ENCODE measurements at places on chromosomes 4 and X. TPM values are rescaled to one million over a fixed set of nuclear protein-coding genes. Genes with fewer than 3 reads are reported as not detected.
A peak's percentile ranks its signal among the peaks of the same experiment; 100 is the strongest.

GRCh38 chr4:146132445-146132844 is 43.1 kb upstream of the LSM6 start:
- H3K4me3 ChIP-seq = no peak overlapping the region
- H3K27me3 ChIP-seq = no peaks in the 10 kb centered on the region
- H3K27ac ChIP-seq = no peak overlapping the region
- H3K4me1 ChIP-seq = no peaks in the 10 kb centered on the region

NXF2 gene
- total RNA-seq = 18.0 TPM

DNA sequence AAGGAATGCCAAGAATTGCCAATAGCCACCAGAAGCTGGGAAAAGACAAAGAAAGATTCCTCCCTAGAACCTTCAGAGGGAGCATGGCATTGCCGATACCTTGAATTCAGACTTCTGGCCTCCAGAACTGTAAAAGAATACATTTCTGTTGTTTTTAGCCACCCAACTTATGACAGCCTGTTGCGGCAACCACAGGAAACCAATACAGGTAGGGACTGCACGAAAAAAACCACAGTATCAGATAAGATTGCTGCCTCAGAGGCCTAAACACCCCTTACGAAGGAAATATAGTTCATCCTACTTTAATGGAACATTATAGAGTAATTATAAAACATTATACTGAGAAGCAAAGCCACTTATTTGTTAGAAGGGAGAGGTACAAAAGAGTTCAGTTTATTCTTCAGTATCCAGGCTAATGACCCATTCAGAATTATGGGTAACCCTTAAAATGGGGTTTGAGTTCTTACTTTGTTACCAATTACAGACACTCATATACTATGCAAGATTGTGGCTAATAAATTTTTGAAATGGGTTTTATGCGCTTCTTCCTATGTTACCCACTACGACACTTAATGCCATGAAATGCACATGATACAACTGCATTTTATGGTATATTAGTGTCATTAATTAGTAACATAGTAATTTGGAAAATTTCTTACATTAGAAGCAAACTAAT is 37.4 kb upstream of the SMIM10L2A start:
- DNase-seq = no peak
- no peak overlapping the region for H3K4me3 ChIP-seq
- H3K27ac ChIP-seq = no peak overlapping the region
- no peaks in the 10 kb centered on the region for H3K27me3 ChIP-seq

XG gene
- 0.63 TPM for total RNA-seq

TLR6 gene
- 0.47 TPM for total RNA-seq

TLR10 gene
- 0.06 TPM for total RNA-seq

- no peak for DNase-seq
- no peak overlapping the region for H3K27ac ChIP-seq
- peaks cover 22% of the 10 kb centered on the region for H3K4me1 ChIP-seq
- no peak overlapping the region for H3K4me3 ChIP-seq
- no peaks in the 10 kb centered on the region for H3K36me3 ChIP-seq
- H3K27me3 ChIP-seq = no peaks in the 10 kb centered on the region
Observed at GRCh38 chr4:54101190-54102041, 1.5 kb downstream of the GSX2 start.

ARMCX1 gene
- 12.6 TPM for total RNA-seq

DGKK gene
- total RNA-seq = 0.39 TPM

FRG2 gene
- total RNA-seq = 0.24 TPM

GRCh38 chr4:147057611-147058190 is 112.0 kb upstream of the TTC29 start:
- H3K27me3 ChIP-seq = no peaks in the 10 kb centered on the region
- H3K36me3 ChIP-seq = no peaks in the 10 kb centered on the region
- no peak for DNase-seq
- peak overlapping the region; percentile 62 for H3K27ac ChIP-seq
- peaks cover 5% of the 10 kb centered on the region for H3K4me1 ChIP-seq

DNA sequence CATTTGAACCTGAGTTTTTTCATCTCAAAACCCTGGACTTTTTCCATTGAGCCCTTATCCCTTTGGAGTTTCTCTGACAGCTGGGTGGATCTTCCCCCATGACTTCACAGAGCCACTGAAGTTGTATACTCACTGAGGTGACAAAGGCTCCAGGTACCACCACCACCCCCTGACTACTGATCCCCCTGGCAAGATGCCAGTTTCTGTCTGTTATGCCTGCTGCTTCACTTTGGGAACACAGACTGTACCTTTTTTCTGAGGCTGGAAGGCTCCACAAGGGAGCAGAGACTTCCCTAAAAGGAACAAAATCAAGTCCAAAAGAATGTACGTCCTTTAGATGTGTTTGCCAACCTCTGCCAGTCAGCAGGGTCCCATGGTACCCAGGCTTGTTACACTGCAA is 160.3 kb upstream of the JADE1 start:
- H3K4me3 ChIP-seq = no peak overlapping the region

CLNK gene
- total RNA-seq = not detected

DNA sequence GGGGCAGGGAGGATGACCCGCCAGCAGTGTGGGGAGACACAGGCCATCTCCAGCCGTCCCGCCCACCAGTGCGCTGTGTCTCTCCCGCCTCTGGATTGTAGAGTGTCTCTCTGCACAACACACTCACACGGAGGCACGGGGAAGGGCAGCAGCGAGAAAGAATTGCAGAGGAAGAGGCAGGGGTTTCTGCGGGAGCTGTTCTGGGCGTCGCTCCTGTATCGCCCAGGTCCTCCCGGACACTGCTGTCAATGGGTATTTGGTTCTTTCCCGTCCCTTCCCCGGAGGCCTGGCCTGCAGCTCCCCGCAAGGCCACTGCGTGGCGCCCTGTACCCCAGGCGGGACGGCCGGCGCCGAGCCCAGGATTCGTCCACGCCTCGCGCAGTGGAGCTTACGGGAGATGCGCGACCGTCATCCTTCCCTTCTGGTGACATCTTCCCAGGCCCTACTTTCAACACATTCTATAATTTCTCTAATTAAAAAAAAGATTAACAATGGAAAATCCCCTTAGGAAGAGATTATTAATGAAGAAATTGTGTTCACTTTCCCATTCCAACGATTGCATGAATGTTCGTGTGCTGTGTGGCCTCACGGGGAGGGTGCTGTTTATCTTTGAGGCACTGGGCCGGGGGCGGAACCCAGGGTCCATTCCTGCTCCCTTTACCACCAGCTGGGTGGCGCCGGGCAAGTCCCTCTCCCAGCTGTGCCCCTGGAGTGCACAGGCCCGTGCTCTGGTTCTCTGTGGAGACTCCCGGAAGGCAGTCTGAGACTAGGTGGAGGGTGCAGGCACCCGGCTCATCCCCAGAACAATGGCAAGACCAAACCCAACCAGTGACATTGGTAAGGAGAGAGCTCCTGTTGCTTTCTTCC is 95.7 kb downstream of the CPZ start:
- no peaks in the 10 kb centered on the region for H3K4me1 ChIP-seq
- H3K27ac ChIP-seq = no peak overlapping the region
- H3K4me3 ChIP-seq = peak overlapping the region; percentile 11

DNA sequence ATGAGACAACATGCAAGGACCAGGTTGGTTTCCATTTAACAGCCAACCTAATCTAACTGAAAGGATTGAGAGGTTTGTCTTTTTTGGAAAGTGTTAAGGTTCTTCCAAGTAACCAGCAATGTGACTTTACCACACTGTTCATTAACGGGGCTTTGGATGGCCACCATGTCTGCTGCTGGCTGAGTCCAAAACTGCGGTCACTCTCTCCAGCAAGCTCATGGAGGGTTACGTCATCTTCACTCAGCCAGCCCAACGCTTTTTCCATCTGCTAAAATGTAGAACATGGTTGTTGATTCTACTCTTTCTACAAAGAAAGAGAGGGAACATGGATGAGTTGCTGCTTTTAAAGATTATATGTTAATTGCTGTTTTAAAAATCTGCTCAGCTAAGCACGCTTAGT is 11.0 kb downstream of the PKD2 start:
- H3K27me3 ChIP-seq = no peaks in the 10 kb centered on the region
- no peak for DNase-seq
- H3K4me1 ChIP-seq = peaks cover 4% of the 10 kb centered on the region
- no peak overlapping the region for H3K27ac ChIP-seq

- no peaks in the 10 kb centered on the region for H3K36me3 ChIP-seq
- peak overlapping the region; percentile 92 for H3K27ac ChIP-seq
- no peaks in the 10 kb centered on the region for H3K4me1 ChIP-seq
- no peaks in the 10 kb centered on the region for H3K27me3 ChIP-seq
- DNase-seq = peak; percentile 65
Observed at GRCh38 chrX:101417981-101418841, 10.2 kb downstream of the HNRNPH2 start.

DNA sequence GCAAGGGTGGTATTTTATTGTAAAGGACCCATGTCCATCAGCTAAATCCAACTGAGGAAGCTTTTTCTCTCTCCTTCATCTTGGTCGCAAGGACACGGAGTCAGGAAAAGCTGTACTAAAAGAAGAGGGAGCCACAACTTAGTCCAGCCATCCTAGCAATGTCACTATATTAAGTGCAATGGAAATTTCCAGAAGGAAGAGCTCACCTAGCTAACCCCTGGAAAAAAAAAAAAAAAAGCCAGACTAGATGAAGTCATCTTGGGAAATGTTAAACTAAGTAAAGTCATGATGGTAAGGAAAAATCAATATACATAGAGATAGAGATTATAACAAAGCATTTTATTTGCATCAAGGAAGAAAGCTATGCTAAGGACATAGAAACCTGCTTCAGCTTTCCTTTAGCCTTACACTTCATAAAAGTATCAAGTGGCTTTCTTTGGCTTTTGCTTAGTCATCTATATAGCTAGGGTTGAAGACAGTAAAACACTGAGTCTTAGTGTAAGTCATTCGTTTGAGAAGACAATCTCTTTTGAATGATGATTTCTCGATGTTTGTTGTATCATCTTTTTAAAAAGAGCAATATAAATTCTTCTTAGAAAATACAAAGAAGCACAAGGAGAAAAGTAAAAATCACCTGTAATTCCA is 18.6 kb upstream of the CA5B start:
- no peak overlapping the region for H3K27ac ChIP-seq
- no peak for DNase-seq
- H3K4me1 ChIP-seq = no peaks in the 10 kb centered on the region
- no peaks in the 10 kb centered on the region for H3K27me3 ChIP-seq
- no peak overlapping the region for H3K4me3 ChIP-seq

- no peaks in the 10 kb centered on the region for H3K27me3 ChIP-seq
- no peaks in the 10 kb centered on the region for H3K4me1 ChIP-seq
- no peak overlapping the region for H3K27ac ChIP-seq
Observed at GRCh38 chr4:71181332-71181731, 157.5 kb upstream of the SLC4A4 start.

FAT4 gene
- total RNA-seq = 8.9 TPM

GRCh38 chr4:17316566-17316965 is 195.3 kb downstream of the QDPR start:
- H3K36me3 ChIP-seq = no peaks in the 10 kb centered on the region
- DNase-seq = no peak
- no peak overlapping the region for H3K4me3 ChIP-seq
- no peaks in the 10 kb centered on the region for H3K4me1 ChIP-seq

DNA sequence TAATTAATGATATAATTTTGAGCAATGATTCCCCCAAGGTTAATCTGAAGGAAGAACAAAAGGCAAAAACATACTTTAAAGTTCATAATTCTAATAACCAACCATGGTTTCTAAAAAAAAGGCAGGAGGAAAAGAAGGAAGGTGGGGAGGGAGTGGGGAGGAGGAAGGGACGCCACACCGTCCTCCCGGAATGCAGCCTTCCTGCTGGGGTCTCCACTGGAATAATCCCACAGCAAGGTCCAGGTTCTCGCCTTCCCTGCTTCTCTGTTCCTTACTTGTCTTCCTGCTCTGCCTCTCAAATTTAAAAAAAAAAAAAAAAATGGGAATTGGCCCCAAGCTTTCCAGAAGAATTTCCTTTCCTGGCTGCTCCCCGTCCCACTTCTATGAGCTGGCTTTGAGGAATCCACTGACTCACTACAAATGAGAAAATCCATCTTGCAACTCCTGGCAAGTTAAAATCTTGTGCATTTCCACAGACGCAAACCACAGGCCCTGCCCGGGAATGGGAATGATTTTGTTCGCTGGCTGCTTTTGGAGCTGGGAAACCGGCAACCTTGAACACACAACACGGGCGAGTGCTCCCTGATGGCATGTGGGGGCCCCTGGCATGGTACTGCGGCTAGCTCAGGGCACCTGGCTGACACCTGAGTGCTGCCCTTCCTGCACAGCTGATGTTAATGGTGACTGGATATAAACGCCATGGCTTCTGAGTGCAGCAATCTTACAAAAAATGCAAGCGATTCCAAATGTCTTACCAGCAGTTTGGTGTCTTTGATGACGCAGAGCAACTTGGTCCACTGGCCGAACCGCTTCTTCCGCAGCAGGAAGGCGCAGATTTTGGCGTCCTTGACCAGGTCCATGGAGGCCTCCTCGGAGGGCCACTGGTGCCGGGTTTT is 97.0 kb downstream of the AFAP1 start:
- H3K4me3 ChIP-seq = no peak overlapping the region
- no peak overlapping the region for H3K27ac ChIP-seq
- peak; percentile 48 for DNase-seq
- H3K4me1 ChIP-seq = no peaks in the 10 kb centered on the region

GRCh38 chrX:11375614-11376119 is 82.5 kb downstream of the AMELX start:
- no peak overlapping the region for H3K27ac ChIP-seq
- no peaks in the 10 kb centered on the region for H3K36me3 ChIP-seq
- no peak overlapping the region for H3K4me3 ChIP-seq
- H3K27me3 ChIP-seq = no peaks in the 10 kb centered on the region

ADH7 gene
- total RNA-seq = not detected

- H3K4me3 ChIP-seq = no peak overlapping the region
- peak; percentile 30 for DNase-seq
Observed at GRCh38 chr4:27692158-27692557, 831.5 kb downstream of the STIM2 start.

SUPT20HL2 gene
- 17.1 TPM for total RNA-seq

- no peaks in the 10 kb centered on the region for H3K36me3 ChIP-seq
- peaks cover 13% of the 10 kb centered on the region for H3K4me1 ChIP-seq
- H3K27me3 ChIP-seq = no peaks in the 10 kb centered on the region
Observed at GRCh38 chr4:94551643-94552564, 100.2 kb downstream of the PDLIM5 start.

DNA sequence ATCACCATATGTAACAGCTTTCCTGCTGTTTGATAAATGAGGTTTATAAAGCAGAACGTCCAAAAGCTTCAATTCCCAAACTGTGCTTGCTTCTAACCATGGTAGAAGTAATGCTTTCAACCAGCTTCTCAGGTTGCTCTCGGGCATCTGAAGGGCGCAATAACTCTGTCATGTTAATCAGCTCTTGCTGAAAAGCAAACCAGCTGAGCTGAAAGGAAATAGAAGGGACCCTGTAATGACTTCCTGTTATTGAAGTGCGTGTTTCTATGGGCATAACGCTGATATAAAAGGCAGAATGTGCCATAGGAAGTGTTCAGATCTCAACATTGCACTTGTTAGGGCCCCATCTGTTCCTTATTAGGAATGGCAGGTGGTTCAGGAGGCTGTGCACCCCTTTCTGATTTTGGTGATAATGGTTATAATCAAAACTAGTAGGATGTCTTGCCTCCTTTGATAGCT is 21.2 kb downstream of the HERC3 start:
- no peak for DNase-seq
- no peaks in the 10 kb centered on the region for H3K27me3 ChIP-seq
- H3K4me3 ChIP-seq = no peak overlapping the region
- H3K4me1 ChIP-seq = peaks cover 9% of the 10 kb centered on the region
- H3K36me3 ChIP-seq = no peaks in the 10 kb centered on the region

GRCh38 chr4:54152846-54153600 is 53.1 kb downstream of the GSX2 start:
- no peaks in the 10 kb centered on the region for H3K4me1 ChIP-seq
- no peak overlapping the region for H3K27ac ChIP-seq
- DNase-seq = no peak
- H3K4me3 ChIP-seq = no peak overlapping the region
- no peaks in the 10 kb centered on the region for H3K27me3 ChIP-seq

XPNPEP2 gene
- 0.25 TPM for total RNA-seq

All from testis (tissue), 5 donors.